Activated effector memory CD4-positive, alpha-beta T cell treated with Interleukin-2 at 50 U/mL for 16 hours (primary cell): ENCODE measurements at places on chromosomes 12 and 14.

GRCh38 chr14:21092273-21093011 is 6.0 kb downstream of the ZNF219 start:
- DNase-seq, result peak; percentile 85

DNA sequence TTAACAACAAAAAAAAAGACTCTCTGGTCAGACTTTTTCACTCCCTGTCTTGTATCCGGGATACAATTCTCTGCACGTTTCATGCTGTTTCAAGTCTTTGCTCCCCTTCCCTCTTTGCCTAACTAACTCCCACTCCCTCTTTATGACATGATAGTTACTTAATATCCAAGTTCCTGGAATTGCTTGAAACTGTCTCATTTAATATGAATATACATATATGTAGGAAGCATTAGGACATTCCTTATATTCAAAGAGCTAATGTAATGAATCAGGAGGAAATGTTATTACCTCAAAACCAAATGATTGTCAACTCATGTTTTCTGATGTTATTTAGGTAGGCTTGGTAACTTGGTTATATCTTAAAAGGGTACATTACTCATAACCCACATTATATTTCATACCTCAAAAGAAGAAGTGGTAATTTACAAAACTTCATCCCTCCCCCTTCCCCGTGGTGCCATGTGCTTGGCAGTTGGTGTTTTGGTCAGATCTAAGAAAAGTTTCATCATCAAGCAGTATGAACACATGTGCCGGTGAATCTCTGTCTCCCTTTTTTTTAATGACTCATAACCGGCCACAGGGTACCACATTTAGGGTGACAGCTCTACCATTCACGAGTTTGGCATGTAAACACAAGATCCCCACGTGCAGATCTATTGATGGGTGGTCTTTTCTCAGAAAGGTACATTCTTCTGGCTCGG is 56.5 kb downstream of the HCAR2 start:
- DNase-seq, result no peak

- no peak for DNase-seq
Measured at GRCh38 chr12:11798006-11798708, 148.7 kb downstream of the ETV6 start.

- DNase-seq, result no peak
Measured at GRCh38 chr12:46480724-46481123, 108.2 kb upstream of the SLC38A2 start.

DNA sequence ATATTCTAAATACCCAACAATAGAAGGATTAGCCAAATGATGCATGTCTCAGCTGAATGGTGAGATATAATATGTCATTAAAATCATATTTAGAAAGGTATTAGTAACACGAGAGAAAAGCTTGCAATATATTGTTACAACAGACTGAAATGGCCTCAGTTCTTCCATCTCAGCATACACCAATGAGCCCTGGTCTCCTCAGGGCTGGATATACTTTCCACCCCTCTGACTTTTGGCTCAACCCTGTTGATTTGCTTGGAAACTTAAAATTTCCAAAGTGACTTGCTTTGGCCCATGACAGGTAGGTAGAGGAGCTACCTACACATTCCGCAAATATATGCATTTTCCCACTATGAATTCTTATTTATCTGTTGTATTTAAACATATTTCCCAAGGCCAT is 908.1 kb upstream of the TMEM132C start:
- no peak for DNase-seq

DNA sequence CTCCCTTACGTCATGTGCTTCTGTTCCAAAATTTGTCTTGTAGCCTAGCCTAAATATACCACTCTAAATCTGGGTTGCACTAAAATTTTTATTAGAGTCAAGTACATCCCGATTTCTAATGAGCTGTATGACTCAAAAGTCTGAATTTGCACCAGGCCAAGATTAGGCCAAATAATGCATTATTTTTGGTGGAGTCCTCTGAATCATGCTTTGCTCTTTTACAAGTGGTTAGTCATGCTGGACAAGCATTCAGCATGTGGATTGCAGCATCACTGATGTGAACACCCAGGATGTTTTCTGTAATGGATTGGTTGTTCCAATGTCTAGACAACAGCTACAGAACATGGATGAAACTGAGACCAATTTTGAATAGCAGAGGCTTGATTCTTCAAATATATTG is 23.7 kb downstream of the HEBP1 start:
- no peak for DNase-seq

DNA sequence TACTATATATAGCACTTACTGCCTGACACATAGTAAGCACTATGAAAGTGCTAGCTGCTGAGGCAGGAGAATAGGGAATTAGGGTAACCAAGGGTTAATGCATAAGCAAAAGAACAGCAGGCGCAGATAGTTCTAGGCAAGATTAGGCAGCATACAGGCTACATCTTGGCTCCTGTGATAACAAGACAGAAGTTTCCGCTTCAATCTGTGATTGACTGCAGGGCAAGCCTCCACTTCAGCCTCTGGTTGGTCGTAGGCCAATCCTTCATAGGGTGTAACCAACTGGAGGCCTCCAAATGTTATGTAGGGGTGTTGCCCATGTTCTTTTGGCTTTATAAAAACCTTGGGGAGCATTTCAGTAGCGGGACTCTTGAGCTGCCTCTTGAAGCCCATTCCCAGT is 46.9 kb downstream of the KLHL28 start:
- DNase-seq, result no peak

GRCh38 chr12:65948320-65949008 is 124.2 kb downstream of the HMGA2 start:
- no peak for DNase-seq

DNA sequence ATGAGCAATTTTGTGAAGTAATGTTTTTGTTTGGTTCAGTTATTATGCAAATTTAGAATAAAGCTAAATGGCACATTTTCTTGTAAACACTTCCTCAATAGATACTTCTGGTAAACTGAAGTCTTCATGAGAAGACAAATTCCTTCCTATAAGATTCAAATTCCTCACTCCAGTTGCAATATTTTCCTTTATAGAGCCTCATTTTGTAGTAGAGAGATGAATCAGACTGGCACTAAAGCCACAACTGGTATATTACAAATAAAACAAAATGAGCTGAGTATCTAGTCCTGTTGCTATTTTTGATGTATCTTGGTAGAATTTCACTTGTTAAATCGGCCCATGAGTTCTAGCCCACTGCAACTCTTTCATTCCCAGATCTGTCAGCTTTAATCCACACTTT is 5.5 kb downstream of the LGR5 start:
- DNase-seq, result no peak
